ENCODE measurements at places on chromosomes 5 and 9.

DNA sequence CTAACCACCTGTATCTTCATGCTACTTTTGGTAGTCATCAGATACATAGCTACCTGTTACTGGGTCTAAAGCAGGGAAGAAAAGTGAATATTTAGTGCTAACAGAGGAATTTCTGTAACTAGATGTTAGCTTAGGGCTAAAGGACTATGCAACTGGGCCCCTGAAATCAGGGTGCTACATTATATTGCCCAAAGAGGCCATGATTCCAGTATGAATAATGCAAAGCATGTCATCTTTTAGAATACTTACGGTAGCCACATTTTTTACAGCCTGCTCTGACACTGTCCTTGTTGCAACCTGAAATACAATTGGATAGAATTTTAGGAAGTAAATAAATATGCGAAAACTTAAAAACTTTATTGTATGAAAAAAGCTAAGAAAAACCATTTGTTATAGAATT, 14.4 kb downstream of the SREK1IP1 start:
- DNase-seq: no peak

DNA sequence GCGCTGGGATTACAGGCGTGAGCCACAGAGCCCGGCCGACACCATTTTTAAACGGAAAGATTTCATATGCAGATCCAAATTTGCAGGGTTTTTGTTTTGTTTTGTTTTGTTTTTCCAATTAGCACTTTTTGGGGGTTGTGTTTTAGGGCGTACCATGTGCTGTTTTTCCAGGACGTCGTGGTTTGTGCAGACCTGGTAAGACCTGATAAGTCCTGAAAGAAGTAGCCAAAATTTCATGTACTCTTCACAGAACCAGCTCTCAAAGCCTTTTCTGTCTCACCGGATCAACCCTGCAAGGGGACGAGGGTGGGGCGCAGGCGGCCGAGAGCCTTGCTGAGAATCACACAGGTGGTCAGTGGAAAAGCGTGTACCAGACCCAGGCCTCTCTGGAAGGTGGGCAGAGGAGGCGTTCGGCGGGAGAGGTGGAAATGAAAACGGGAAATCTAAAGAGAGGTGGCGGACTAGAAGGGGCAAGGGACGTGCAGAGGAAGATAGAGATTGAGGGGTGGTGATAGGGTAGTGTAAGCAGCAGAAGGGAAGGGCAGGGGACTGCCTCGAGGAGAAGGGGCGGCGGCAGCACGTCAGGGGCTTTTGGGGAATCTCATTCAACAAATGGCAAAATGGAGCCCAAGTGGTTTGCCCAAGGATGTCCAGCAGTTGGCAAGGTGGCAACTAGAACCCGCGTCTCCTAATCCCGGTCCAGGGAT, 1.1 kb upstream of the FAF2 start:
- DNase-seq: no peak

- DNase-seq: no peak
These were observed 81.7 kb downstream of the PDE8B start for GRCh38 chr5:77292026-77292757.

GRCh38 chr5:86765778-86766502, 148.2 kb downstream of the COX7C start:
- DNase-seq: no peak

GRCh38 chr5:14809369-14810155, 62.0 kb downstream of the ANKH start:
- peak; percentile 12 for DNase-seq

DNA sequence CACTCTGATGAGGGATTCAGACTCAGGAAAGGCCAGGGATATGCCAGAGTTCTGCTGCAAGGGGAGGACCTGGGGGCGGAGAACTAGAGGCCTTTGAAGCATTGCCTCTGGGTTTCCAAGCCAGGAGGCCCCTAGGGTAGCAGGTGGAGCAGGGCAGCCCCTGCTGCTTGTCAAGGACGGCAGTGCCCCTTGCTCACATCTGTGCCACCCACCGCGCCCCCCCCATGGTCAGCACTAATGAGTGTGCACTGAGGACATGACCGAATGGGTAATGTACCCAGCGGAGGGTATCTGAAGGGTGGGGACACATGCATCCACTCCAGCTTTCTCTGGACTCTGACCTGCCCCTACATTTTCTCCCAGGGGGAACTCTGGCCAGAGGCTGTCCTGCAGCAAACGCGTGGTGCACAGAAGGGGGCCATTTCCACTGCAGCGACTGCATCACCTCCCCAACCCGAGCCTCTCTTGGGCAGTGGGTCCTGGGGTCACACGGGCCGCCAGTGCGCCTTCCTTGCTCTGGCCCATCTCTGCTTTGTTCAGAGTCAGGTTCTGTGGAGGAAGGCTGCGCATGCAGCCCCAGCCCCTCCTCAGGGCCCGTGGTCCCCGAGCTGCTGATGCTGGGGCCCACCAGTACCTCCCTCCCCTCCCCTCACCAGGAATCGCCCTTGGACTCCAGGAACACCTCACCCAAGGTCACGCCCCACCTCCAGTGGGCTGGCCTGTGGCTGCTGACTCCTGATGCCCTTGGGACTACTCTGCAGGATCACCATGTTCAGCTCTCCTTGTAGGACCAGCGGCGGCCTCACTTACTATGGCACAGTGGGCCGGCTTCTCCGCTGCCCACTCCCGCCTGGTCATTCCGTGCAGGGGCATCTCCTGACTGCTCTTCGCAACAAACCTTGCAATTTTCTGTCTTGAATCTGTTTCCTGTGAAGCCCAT, 31.2 kb downstream of the STC2 start:
- no peak for DNase-seq
